ENCODE measurements at places on chromosomes 13 and 19. TPM values are rescaled to one million over a fixed set of nuclear protein-coding genes. Genes with fewer than 3 reads are reported as not detected.

The NLRP11 gene
- polyA plus RNA-seq, result not detected

The ZNF497 gene
- 0.96 TPM for polyA plus RNA-seq

The ANKLE1 gene
- 0.22 TPM for polyA plus RNA-seq

The GRK1 gene
- not detected for polyA plus RNA-seq

The ZNF439 gene
- polyA plus RNA-seq, result 1.4 TPM

The CYP2F1 gene
- polyA plus RNA-seq, result 2.0 TPM

The DACH1 gene
- 0.16 TPM for polyA plus RNA-seq

The SWSAP1 gene
- 2.8 TPM for polyA plus RNA-seq

The ITGBL1 gene
- polyA plus RNA-seq, result 0.96 TPM

The IGFL1 gene
- 66.5 TPM for polyA plus RNA-seq

The SMIM7 gene
- polyA plus RNA-seq, result 52.0 TPM

The VAV1 gene
- 1.3 TPM for polyA plus RNA-seq

The PNMA8B gene
- polyA plus RNA-seq, result 0.14 TPM

The KLK3 gene
- not detected for polyA plus RNA-seq

The FREM2 gene
- 0.01 TPM for polyA plus RNA-seq

The RNF225 gene
- 4.6 TPM for polyA plus RNA-seq

The IZUMO1 gene
- polyA plus RNA-seq, result 0.16 TPM

The ACP5 gene
- 23.5 TPM for polyA plus RNA-seq

The ANGPTL8 gene
- polyA plus RNA-seq, result not detected

The CATSPERD gene
- not detected for polyA plus RNA-seq

The COX6B2 gene
- 0.48 TPM for polyA plus RNA-seq

The LILRB1 gene
- 0.46 TPM for polyA plus RNA-seq

The HIF3A gene
- polyA plus RNA-seq, result 27.3 TPM

The KIR3DL1 gene
- polyA plus RNA-seq, result not detected

The NKG7 gene
- polyA plus RNA-seq, result 3.2 TPM

The HCN2 gene
- 1.4 TPM for polyA plus RNA-seq

The FPR2 gene
- 0.04 TPM for polyA plus RNA-seq

The LIM2 gene
- not detected for polyA plus RNA-seq

The C5AR2 gene
- polyA plus RNA-seq, result 0.29 TPM

The MYO1F gene
- polyA plus RNA-seq, result 7.9 TPM

The PSG3 gene
- polyA plus RNA-seq, result not detected

The ZNF285 gene
- 0.64 TPM for polyA plus RNA-seq

The ZIK1 gene
- 0.43 TPM for polyA plus RNA-seq

The SYNE4 gene
- polyA plus RNA-seq, result 0.87 TPM

The ZNF296 gene
- 14.5 TPM for polyA plus RNA-seq

The LPAR2 gene
- 8.3 TPM for polyA plus RNA-seq

The C19orf85 gene
- 0.04 TPM for polyA plus RNA-seq

The URAD gene
- not detected for polyA plus RNA-seq

The AP1M2 gene
- polyA plus RNA-seq, result 55.4 TPM

The PABPC3 gene
- 0.16 TPM for polyA plus RNA-seq

The C13orf46 gene
- 0.26 TPM for polyA plus RNA-seq

The ONECUT3 gene
- not detected for polyA plus RNA-seq

The CGB8 gene
- not detected for polyA plus RNA-seq

The MEIS3 gene
- polyA plus RNA-seq, result 4.7 TPM

The F10 gene
- 1.6 TPM for polyA plus RNA-seq

The CLDND2 gene
- polyA plus RNA-seq, result 0.37 TPM

The SLC25A41 gene
- 0.36 TPM for polyA plus RNA-seq

The ZNF793 gene
- polyA plus RNA-seq, result 1.7 TPM

The DCT gene
- 0.04 TPM for polyA plus RNA-seq

The CXCL17 gene
- polyA plus RNA-seq, result 107 TPM

The ATP8B3 gene
- polyA plus RNA-seq, result 0.68 TPM

Data from esophagus (tissue), 2 donors.